SJSA1 (cell line): ENCODE measurements at places on chromosomes 3 and 15. TPM values are rescaled to one million over a fixed set of nuclear protein-coding genes. Genes with fewer than 3 reads are reported as not detected.
A peak's percentile ranks its signal among the peaks of the same experiment; 100 is the strongest.

GRCh38 chr15:99016680-99017321, 9.2 kb upstream of the PGPEP1L start:
- H3K4me1 ChIP-seq = peaks cover 36% of the 10 kb centered on the region
- H3K36me3 ChIP-seq = no peaks in the 10 kb centered on the region
- H3K27me3 ChIP-seq = no peaks in the 10 kb centered on the region
- DNase-seq = peak; percentile 52

GRCh38 chr3:94285872-94286271, 223.0 kb downstream of the NSUN3 start:
- peak; percentile 5 for DNase-seq
- H3K4me3 ChIP-seq = no peak overlapping the region
- no peaks in the 10 kb centered on the region for H3K36me3 ChIP-seq

DNA sequence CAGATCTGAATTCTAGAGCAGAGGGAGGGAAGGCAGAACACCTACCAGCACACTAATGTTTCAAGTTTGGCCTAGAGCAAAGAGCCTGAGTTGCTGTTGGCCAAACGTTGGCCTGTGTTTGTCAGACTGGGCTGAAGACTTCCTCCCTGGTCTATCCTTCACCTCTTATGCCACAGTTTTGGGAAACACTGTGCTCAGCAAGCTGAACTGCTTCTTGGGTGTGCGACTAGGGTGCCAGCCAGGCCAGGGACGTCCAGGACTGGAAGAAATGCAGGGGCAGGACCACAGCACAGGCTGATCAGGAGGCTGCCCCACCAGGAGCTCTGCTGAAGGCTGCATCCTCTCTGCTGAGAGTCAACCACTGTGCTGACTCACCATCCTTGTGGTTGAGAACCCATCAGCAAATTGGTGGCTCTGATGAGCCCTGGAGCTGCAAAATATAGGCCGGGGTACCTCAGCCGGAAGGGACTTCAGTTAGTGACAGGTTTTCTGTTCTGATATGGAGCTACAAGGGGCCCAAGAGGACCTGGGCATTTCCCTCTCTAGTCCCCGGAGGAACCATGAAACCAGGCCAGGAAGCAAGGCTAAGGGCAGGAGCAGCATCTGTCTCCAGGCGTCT, 131.6 kb upstream of the RASGRP1 start:
- DNase-seq = no peak
- H3K27ac ChIP-seq = no peak overlapping the region
- no peak overlapping the region for H3K4me3 ChIP-seq
- no peaks in the 10 kb centered on the region; the same call in 1 of the 2 replicates for H3K4me1 ChIP-seq
- H3K27me3 ChIP-seq = no peaks in the 10 kb centered on the region

DNA sequence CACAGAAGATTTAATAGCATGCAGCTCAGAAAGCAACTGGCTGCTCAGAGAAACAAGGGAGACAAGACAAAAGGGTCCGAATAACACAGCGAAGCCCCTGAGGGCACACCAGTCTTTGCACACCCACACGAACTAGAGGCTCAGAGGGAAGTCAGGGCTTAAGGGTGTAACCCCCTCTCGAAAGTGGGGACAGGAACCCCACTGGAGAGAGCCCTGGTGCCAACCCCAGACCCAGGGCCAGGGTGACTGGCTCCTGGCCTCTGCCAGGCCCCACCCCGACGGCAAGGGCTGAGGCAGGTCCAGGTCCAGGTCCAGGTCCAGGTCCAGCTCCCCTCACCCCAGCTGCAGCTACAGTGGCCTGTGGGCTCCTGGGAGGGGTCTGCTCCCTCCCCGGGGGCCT, 10.5 kb upstream of the PRR23E start:
- H3K27me3 ChIP-seq = no peaks in the 10 kb centered on the region
- no peaks in the 10 kb centered on the region for H3K36me3 ChIP-seq
- DNase-seq = no peak
- no peak overlapping the region for H3K27ac ChIP-seq
- H3K4me3 ChIP-seq = no peak overlapping the region

Gene LDHAL6B
- not detected in 2 replicates for total RNA-seq

- H3K27me3 ChIP-seq = no peaks in the 10 kb centered on the region
- no peak overlapping the region for H3K27ac ChIP-seq
- peaks cover 13% of the 10 kb centered on the region for H3K4me1 ChIP-seq
- DNase-seq = peak; percentile 64
- H3K4me3 ChIP-seq = no peak overlapping the region
These were observed 27.3 kb upstream of the RAD18 start for GRCh38 chr3:8990266-8991215.

Gene EFHB
- 0.11 and 0.88 TPM in 2 replicates for total RNA-seq

- H3K4me1 ChIP-seq = no peaks in the 10 kb centered on the region
- no peaks in the 10 kb centered on the region for H3K36me3 ChIP-seq
- H3K27me3 ChIP-seq = no peaks in the 10 kb centered on the region; the same call in none of the 2 replicates
These were observed 288.0 kb upstream of the CHRM5 start for GRCh38 chr15:33680336-33680735.

DNA sequence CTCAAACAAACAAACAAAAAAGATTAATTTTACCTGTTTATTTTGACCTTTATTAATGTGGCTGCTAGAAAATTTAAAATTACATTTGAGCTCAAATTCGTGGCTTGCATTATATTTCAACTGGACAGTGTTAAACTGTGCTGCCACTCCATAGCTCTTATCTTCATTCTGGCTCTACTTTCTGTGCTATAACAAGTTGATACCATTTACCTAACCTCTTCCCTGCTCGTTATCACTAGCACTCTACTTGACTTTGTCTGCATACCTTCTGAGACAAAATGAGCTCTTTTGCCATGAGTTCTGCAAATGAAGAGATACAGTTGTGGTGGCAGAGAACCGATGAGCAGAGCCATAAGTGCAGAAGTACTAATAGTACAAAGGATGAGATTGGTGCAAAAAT, 26.4 kb downstream of the MINDY2 start:
- no peaks in the 10 kb centered on the region for H3K27me3 ChIP-seq
- no peaks in the 10 kb centered on the region for H3K4me1 ChIP-seq
- no peak overlapping the region for H3K4me3 ChIP-seq
- H3K27ac ChIP-seq = no peak overlapping the region

DNA sequence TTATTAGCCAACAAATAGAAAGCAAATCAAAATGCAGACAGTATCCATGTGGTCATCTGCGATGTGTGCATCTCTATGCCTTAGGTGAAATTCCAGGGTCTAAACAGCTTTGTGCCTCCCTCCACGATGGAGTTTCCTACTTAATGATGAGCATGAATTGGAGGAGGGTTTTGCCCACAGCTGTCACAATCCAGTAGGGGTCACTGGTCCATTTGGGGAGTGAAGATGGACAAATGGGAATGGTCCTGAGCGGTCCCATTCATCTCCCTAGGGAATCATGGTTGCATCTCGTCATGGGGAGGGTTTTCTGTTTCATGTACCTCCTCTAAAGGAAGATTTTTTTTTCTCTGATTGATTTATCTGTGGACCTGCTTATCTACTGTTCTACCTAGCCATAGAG, 358.0 kb downstream of the PTPRG start:
- no peaks in the 10 kb centered on the region for H3K36me3 ChIP-seq
- no peak overlapping the region for H3K4me3 ChIP-seq
- H3K27ac ChIP-seq = no peak overlapping the region
- no peaks in the 10 kb centered on the region; the same call in 1 of the 2 replicates for H3K27me3 ChIP-seq
- no peak for DNase-seq
- no peaks in the 10 kb centered on the region for H3K4me1 ChIP-seq

Gene SCAMP5
- total RNA-seq = 0.09 and 0.29 TPM in 2 replicates

DNA sequence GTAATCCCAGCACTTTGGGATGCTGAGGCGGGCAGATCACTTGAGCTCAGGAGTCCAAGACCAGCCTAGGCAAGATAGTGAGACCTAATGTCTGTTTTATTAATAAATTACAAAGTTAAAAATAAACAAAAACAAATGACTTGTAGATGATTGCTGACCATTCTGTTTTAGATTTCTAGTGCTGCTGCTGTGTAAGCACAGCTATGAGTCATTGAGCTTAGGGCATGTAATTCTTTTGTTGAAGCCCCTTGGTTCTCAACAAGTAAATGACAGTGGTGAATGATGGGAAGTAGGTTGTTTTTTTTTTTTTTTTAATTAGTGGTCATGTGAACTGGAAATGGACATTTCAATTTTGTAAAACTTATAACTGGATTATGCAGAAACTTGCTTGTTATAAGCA, 63.3 kb downstream of the LEO1 start:
- H3K36me3 ChIP-seq = peaks cover 70% of the 10 kb centered on the region
- no peak overlapping the region for H3K4me3 ChIP-seq
- H3K4me1 ChIP-seq = peaks cover 18% of the 10 kb centered on the region
- no peak for DNase-seq
- H3K27ac ChIP-seq = peak overlapping the region; percentile 12; the same call in 1 of the 2 replicates

DNA sequence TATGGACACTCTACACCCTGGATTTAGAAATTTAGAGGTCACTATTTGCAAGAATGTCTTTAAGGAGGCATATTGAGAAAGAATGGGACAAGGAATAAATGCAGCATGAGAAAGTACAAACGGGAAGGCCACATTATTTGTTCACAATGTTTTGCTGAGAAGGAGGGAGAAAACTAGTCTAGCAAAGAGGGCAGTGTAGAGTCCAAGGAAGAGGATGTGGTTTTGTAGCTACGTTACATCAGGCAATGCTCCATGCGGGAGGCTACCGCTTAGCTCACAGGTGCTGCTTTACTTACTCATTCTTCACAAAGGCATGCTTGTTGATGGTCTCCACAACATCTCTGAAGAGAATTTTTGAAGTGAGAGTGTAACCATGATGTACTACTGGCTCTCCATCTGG, 191.1 kb downstream of the PLCH1 start:
- H3K27ac ChIP-seq = no peak overlapping the region
- no peaks in the 10 kb centered on the region for H3K27me3 ChIP-seq
- no peak overlapping the region for H3K4me3 ChIP-seq

Gene ST8SIA2
- total RNA-seq = 3.9 and 5.7 TPM in 2 replicates

Gene TMEM40
- total RNA-seq = not detected in 2 replicates

Gene LNP1
- total RNA-seq = 1.6 and 4.1 TPM in 2 replicates

DNA sequence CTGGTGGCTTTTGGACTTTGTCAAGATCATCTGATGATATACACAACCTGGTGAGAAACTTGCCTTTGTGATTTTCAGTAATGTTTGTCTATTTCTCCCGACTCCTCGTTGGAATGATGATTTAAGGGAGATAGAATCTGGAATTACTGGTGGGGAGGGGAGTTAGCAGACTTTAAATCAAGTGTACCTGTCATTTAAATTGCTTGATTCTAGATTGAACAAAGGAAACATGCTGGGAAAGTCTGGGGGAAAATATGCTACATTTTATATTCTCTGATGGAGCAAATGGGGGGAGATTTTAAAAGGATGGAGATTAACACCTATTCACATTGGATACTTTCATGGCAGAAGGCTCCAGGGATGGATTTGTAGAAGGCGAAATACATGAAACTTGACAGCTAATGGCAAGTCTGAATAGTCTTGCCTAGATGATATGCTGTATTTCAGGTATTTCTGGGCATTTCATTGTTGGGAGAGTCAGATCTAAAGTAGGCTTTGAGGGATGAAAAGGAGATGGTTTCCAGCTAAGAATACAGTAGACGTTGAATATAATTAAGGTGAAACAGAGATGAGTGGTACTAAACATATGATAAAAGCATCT, 189.1 kb upstream of the PDZRN3 start:
- no peaks in the 10 kb centered on the region for H3K36me3 ChIP-seq
- H3K4me3 ChIP-seq = no peak overlapping the region
- DNase-seq = no peak
- H3K27me3 ChIP-seq = no peaks in the 10 kb centered on the region
- no peak overlapping the region for H3K27ac ChIP-seq

GRCh38 chr3:24494618-24495325, at the start of gene THRB:
Gene THRB (minus strand): TSS chr3:24494850.
- no peaks in the 10 kb centered on the region; the same call in 1 of the 2 replicates for H3K27me3 ChIP-seq
- peak; percentile 67 for DNase-seq
- H3K36me3 ChIP-seq = no peaks in the 10 kb centered on the region
- H3K4me3 ChIP-seq = peak within 1 kb of the TSS; percentile 83

DNA sequence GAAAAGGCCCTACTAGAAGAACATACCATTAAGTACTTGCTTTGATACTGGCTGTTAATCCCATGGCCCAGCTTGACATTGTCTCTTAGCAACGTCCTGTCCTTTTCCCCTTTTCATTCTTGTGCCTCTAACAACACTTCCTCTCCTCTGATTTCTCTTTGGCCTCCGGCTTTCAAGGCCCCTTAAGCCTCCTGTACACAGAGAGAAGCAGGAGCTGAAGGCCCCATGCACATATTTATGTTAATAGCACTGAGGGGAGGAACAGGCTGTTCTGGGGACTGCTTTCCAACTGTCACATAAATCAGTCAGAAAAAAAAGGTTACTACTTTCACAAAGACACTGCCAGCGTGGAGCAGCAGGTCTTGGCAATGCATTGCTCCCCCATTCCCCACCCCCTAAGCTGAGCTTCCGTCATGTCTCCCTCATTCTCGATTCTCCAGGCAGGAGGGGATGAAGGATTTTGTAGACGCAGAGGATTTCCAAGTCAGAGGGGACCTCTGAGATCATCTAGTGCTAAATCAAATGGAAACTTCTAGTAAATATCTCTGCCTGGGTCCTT, 257.4 kb upstream of the ADAMTS9 start:
- H3K27me3 ChIP-seq = no peaks in the 10 kb centered on the region
- H3K4me1 ChIP-seq = no peaks in the 10 kb centered on the region
- no peak for DNase-seq
- no peak overlapping the region for H3K4me3 ChIP-seq

GRCh38 chr3:116037954-116038911, 407.1 kb downstream of the LSAMP start:
- no peak overlapping the region for H3K27ac ChIP-seq
- no peak for DNase-seq

GRCh38 chr3:354432-354831, 157.9 kb downstream of the CHL1 start:
- no peaks in the 10 kb centered on the region for H3K4me1 ChIP-seq
- H3K27ac ChIP-seq = no peak overlapping the region
- DNase-seq = no peak
- H3K36me3 ChIP-seq = no peaks in the 10 kb centered on the region
- no peak overlapping the region for H3K4me3 ChIP-seq

DNA sequence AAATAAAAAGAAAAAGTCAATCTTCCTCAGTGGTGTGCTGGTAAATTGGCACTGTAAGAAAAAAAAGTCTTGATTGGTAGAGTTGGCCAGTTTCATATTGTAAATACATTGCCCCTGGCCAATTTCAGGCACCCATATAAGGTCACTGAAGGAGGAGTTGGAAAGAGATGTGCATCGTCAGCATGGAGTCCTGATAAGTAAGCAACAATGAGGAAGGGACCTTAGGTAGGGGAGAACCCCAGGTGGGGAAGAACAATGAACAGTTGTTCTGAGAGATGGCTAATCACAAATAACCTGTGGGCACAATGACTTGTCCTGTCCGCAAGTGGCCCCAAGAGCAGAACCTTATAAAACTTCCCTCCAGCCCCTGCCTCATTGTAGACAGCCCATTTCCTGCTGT, 8.6 kb upstream of the CYP8B1 start:
- no peaks in the 10 kb centered on the region for H3K27me3 ChIP-seq
- no peak overlapping the region for H3K27ac ChIP-seq
- no peaks in the 10 kb centered on the region for H3K36me3 ChIP-seq
- no peak overlapping the region for H3K4me3 ChIP-seq
- DNase-seq = no peak

- DNase-seq = peak; percentile 45
- peaks cover 7% of the 10 kb centered on the region for H3K36me3 ChIP-seq
- H3K4me1 ChIP-seq = no peaks in the 10 kb centered on the region
- H3K27ac ChIP-seq = no peak overlapping the region
These were observed 77.2 kb downstream of the PPP2R3A start for GRCh38 chr3:136042608-136043221.

Gene TJP1
- 47.2 and 70.1 TPM in 2 replicates for total RNA-seq

GRCh38 chr3:16370872-16371740, 106.1 kb downstream of the OXNAD1 start:
- peak overlapping the region; percentile 99 for H3K27ac ChIP-seq
- no peak overlapping the region for H3K4me3 ChIP-seq
- H3K4me1 ChIP-seq = peaks cover 43% of the 10 kb centered on the region

Gene CCDC54
- total RNA-seq = not detected in 2 replicates

Gene CLDN1
- 1.5 and 2.4 TPM in 2 replicates for total RNA-seq
